DMS53 (cell line): ENCODE measurements at places on chromosomes 7 and 10.

DNA sequence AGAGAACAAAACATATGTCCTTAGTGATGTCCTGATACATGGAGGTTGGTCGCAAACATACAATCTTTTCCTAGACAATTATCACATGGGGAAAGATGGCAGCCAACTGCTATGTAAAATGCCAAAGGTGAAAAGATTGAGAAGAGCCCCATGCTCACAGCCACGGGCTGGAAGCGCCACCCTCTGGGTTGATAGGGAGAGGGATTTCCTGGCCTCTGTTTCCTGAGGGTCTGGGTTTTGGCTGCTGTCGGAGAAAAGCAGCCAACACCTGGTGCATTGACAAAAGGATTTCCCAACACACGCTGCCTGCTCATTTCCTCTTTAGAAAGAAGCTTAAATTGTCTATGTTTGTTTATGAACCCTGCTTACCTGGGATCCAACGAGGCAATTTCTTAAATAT is 43.8 kb downstream of the ITIH5 start:
- DNase-seq: no peak

DNA sequence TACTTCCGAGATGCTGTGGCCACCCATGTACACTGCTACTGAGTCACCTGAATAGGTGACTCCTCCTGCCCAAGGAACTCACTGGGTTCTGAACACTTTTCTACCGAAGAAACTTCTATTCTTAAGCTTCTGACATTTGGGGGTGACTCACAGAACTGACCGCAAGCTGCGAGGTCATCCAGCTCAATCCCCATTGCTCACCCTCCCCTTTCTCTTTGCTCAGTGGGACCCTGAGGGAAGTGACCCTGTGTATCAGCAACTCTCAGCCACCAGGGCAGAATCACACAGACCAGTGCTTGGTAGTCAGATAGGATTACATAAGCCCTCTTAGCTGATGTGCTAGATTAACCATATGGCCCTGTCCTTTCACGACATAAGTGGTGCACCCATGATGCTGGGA is 46.3 kb downstream of the INSYN2A start:
- no peak for DNase-seq

- DNase-seq: no peak
These were observed 15.8 kb downstream of the C10orf71 start for GRCh38 chr10:49314806-49315205.

DNA sequence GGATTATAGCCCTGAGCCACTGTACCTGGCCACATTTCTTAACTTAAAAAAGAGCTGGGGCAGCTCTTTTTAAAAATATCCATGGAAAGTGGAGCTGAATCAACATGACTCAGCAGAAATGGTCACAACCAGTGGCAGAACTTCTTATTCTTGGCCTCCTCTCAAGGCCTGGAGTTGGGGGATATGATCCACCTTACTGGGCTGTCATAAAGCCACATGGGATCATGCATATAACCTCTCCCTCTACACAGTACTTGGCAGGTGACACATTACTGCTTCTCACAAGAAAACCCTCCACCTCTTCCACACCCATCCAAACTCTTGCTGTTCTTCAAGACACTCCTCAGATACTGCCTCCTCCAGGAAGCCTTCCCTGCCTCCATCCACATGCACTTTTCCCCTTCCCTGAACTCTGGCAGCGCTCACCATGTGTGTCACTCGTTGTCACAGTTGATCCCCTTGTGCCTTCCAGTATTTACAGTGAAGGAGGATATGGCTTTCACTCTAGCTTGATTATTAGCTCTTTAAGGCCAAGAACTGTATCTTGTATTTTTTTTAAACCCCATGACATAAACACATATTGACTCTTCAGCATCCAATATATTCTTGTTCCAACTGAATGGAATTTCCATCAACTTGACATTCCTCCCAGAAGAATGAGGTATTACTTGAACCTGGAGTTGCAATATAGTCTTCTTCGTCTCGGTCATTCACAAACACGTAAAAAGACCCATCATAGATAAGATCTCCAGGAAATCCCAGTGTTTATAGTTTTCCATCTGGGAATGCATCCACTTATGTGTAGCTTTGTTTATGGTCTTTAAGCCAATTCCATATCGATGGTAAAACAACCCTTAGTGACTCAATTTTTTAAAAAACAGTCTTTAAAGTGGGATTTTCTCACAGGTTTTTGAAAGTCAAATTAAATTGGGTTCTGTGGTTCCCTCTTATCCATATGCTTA is 85.5 kb downstream of the TBXAS1 start:
- DNase-seq: peak; percentile 18

- peak; percentile 47 for DNase-seq
These were observed at the start of gene CDH23 for GRCh38 chr10:71396711-71397295. CDH23 (plus strand) TSS chr10:71396920; CDS start chr10:71439832, 42,912 bp downstream.

DNA sequence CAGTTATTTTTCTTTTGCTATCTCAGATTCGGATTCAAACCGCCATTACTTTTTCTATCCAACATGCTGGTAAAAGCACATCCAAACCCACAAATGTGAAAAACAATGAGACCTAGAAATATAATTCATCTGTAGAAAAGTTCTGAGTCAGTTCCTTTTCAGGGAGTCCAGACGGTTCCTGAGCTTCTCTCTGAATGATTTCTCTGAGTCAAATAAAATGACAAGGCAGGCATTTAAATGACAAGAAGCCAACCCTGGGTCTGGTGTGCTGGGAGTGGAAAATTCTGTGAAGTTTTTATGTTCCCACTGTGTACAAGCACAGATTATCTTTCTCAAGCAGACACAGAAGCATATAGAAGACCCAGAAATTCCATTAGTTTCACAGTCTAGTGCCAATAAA is 96.3 kb upstream of the ANKRD1 start:
- DNase-seq: no peak

GRCh38 chr7:81501220-81501619 is 268.6 kb downstream of the HGF start:
- peak; percentile 66 for DNase-seq

DNA sequence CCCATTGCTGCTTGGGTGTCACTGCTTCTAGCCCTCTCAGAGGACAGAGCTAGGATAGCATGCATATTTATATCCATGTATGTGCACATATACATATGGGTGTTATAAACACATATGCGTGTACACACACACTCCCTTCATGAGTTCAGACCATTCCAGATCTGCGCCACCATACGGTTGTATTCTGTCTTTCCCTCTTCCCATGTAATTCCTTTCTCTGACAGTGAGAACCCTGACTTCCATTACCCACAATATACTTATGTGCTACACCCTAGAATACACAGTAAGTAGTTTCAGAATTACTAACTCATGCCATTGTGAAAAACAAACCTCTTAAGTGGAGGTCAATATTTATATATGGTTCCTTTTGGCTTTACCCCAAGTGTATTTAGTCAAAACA is 116.6 kb upstream of the SAMD8 start:
- DNase-seq: peak; percentile 89

GRCh38 chr7:79820387-79820786 is 314.2 kb upstream of the GNAI1 start:
- DNase-seq: peak; percentile 94

- DNase-seq: no peak
These were observed 124.6 kb upstream of the CDK13 start for GRCh38 chr7:39825401-39825980.

DNA sequence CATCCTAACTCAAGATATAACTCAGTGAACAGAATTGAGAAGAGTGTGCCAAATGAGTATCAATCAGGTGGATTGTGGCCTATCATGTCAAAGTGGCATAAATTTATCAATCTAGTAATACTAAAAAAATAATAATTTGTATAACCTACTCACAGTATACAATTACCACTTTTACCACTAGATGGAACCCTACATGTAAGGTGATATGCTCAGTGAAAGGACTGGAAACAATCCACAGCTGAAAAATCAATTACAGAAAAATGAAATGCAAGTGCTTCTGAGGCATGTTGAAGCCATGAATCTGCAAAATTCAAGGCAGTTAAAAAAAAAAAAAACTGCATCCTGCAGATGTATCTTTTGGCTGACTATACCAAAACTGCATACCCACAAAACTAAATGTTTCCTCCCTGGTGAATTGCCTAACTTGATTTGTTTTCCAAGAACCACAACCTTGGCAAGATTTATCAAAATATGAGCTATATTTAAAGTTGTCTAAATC is 13.9 kb downstream of the ARHGAP19 start:
- peak; percentile 87 for DNase-seq

GRCh38 chr10:80444646-80445319 is 9.3 kb upstream of the TSPAN14 start:
- DNase-seq: peak; percentile 86

- DNase-seq: no peak
These were observed 111.4 kb upstream of the ZEB1 start for GRCh38 chr10:31207636-31208035.

DNA sequence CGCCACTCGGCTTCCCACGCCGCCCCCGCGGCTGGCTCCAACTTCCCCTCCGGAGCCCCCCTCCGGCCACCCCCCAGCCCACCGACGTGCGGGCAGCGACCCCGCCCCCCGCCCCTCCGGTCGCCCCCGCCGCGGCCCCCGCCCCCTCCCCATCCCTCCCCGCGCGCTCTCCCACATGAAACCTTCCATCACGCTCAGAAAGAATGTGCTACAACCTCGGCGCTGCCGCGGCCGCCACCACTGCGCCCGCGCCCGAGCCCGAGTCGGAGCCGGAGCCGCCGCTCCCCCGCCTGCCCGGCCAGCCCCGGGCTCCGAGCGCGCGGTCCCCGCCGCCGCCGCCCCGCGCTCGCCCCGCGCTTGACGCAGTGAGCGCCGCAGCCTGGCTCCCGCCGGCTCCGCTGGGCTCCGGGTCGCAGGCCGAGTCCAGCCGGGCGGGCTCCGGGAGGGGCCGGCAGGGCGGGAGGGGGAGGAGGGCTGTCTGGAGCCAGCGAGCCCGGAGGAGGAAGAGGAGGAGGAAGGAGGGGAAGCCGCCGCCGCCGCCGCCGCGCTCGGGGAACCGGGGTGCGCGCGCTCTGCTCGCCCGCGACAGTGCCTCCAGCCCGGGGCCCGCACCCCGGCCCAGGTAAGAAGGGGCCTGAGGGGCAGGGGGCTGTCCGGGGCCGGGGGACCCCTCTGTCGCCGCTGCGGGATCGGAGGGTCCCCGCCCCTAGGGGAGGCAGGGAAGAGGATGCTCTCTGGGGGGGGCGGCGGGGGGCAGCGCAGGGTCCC is 4.3 kb upstream of the ELFN1 start:
- peak; percentile 46 for DNase-seq

DNA sequence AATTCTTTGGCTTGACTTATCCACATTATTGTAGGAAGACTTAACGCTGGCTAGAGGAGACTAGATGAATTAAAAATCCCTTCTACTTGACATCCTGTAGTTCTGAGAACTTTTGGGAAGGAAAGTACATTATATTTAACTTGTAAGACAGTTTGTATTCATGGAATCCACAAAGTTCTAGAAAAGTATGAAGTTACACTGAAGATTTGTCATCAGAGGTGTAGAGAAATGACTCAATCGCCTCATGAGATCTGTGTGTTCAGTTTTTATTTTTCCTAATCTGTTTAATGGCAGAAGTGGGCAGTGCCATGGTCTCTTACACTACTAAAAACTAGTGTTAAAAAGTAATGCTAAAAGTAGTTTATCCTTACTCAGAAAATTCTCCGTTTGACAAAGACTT is 89.1 kb upstream of the SMIM30 start:
- no peak for DNase-seq

- DNase-seq: no peak
These were observed 53.9 kb downstream of the ACADSB start for GRCh38 chr10:123062726-123063125.

DNA sequence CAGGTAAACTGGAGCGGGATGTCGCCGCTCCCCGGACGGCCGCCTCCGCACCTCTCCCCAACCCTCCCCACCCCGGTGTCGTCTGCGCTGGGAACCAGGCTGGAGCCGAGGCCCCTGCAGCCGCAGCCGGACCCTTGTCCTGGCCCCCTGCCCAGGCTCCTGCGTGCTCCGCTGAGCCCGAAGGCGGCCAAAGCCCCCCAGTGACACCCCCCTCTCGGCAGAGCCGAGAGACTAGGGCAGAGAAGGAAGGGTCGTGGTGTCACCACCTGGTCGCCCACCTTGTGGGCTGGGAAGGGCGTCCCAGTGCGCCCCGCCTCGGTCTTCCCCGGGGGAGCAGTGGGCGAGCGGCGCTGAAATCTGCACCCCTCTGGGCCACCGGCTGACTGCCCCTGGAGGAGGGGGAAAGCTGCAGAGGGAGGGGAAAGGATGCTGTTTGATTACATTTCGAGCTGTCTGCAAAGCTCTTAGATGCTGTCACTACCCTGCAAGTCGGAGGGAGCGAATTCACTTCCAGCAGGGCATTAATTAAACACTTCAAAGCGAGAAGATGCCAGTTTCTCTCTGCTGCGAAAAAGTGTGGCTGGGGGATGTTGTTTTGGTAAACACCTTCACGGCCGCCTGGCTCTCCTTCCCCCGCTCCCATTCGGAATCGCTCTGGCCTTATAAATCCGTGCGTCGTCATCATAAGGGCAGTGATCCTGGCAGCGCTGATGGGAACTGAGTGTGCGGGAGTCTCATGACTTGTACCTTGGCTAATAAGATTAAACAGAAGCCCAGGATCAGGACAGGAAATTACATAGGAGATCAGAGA is 622 bp downstream of the DYNC1I1 start:
- peak; percentile 72 for DNase-seq

- peak; percentile 75 for DNase-seq
These were observed 44.9 kb upstream of the ANK3 start for GRCh38 chr10:60434418-60435046.

GRCh38 chr7:40499718-40500117 is 364.9 kb downstream of the SUGCT start:
- DNase-seq: no peak

DNA sequence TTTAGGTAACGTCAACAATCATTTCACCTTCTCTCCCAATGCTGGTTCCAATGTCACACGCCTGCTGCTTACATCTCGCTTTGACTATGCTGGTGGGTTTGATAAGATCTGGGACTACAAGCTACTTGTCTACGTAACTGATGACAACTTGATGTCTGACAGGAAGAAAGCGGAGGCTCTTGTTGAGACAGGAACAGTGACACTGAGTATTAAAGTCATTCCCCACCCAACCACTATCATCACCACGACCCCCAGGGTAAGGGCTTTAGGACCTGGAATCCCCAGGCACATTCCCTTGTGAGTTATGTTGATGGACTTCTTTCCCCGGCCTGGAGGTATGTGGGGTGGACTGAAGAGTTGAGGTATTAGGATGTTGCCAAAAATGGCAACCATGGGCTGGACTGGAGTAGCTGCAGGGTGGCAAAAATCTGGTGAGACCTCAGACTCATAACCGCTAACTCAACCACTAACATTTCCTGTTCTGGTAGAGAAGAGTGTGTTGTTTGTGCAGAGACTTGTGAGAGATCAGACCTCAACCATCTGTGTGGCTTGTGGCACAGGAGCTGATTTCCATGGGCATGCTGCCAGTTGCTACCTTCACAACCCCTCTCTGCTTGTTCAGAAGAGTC is 59.2 kb downstream of the CDHR3 start:
- peak; percentile 33 for DNase-seq

GRCh38 chr7:77940647-77941046 is 142.1 kb downstream of the PHTF2 start:
- peak; percentile 75 for DNase-seq

- no peak for DNase-seq
These were observed 257.8 kb downstream of the ETV1 start for GRCh38 chr7:13731643-13732042.

DNA sequence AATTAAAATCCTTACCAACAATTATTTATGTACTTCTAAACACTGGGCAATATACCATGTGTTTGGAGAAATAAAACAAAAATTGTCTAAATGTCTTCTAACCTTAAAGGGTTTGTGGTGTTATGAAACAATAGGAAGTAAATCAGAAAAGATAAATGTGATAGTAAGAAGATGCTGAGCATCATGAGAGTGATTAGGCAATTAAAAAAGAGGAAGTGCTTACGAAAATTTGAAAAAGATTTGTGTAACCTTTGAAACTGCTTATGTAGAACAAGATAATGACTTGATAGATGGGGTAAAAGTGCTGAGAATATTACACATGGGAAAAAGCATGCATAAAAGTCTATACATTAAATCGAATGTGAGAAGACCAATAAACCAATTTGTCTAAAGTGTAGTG is 573.4 kb upstream of the CNTNAP2 start:
- no peak for DNase-seq
